Activated T-cell treated with anti-CD3 and anti-CD28 coated beads, Interleukin-2, amount 50 U/mL, for 72 hours (primary cell): ENCODE measurements at places on chromosomes 5 and 9. TPM values are rescaled to one million over a fixed set of nuclear protein-coding genes. Genes with fewer than 3 reads are reported as not detected.

The PCDHB6 gene
- not detected for total RNA-seq

The PCDHB9 gene
- not detected for total RNA-seq

The MAMDC4 gene
- total RNA-seq, result 11.7 TPM

The PBX3 gene
- 19.7 TPM for total RNA-seq

The GABRG2 gene
- not detected for total RNA-seq

The ALDOB gene
- not detected for total RNA-seq

The NR6A1 gene
- total RNA-seq, result 2.9 TPM

The P4HA2 gene
- 5.9 TPM for total RNA-seq

The GRM6 gene
- total RNA-seq, result not detected

The KCTD16 gene
- 0.07 TPM for total RNA-seq

The PCDHB4 gene
- total RNA-seq, result not detected

The MEGF10 gene
- 0.56 TPM for total RNA-seq

The CNTNAP3 gene
- total RNA-seq, result not detected

The BHMT2 gene
- total RNA-seq, result not detected

The CD274 gene
- total RNA-seq, result 36.3 TPM

The VCAN gene
- 0.14 TPM for total RNA-seq

The PCDHGA10 gene
- 0.12 TPM for total RNA-seq

The SPAAR gene
- total RNA-seq, result not detected

The SEMA6A gene
- 0.50 TPM for total RNA-seq

The FRMD3 gene
- total RNA-seq, result 0.38 TPM

The CTXN3 gene
- not detected for total RNA-seq

The ANGPTL2 gene
- total RNA-seq, result not detected

The RNF208 gene
- total RNA-seq, result 10.3 TPM

The UNC5A gene
- 0.23 TPM for total RNA-seq

The PDE6A gene
- total RNA-seq, result 0.05 TPM

The MTMR12 gene
- total RNA-seq, result 23.5 TPM

The OR1L4 gene
- total RNA-seq, result not detected

The TMEM215 gene
- not detected for total RNA-seq

The DOCK8 gene
- 213 TPM for total RNA-seq

The RASGEF1C gene
- total RNA-seq, result not detected
